Progenitor cell of endocrine pancreas (in vitro differentiated cells): ENCODE measurements at places on chromosomes 7 and 10. TPM values are rescaled to one million over a fixed set of nuclear protein-coding genes. Genes with fewer than 3 reads are reported as not detected.
A peak's percentile ranks its signal among the peaks of the same experiment; 100 is the strongest.

Gene OGA
- 138 and 148 TPM in 2 replicates for total RNA-seq

Gene STOX1
- 7.8 and 8.0 TPM in 2 replicates for total RNA-seq

Gene LMTK2
- 31.0 and 32.3 TPM in 2 replicates for total RNA-seq

Gene PPP1R9A
- 55.2 and 57.2 TPM in 2 replicates for total RNA-seq

Gene ERVW-1
- total RNA-seq, result not detected in 2 replicates

Gene ELN
- 0.26 and 0.33 TPM in 2 replicates for total RNA-seq

Gene TFEC
- total RNA-seq, result not detected in 2 replicates

Gene HOXA7
- 1.4 and 1.5 TPM in 2 replicates for total RNA-seq

Gene DNAH11
- total RNA-seq, result 1.0 and 1.6 TPM in 2 replicates

Gene TMEM243
- total RNA-seq, result 15.9 and 16.6 TPM in 2 replicates

- no peak overlapping the region for H3K4me3 ChIP-seq
- no peaks in the 10 kb centered on the region for H3K27me3 ChIP-seq
- no peak for DNase-seq
- H3K27ac ChIP-seq, result no peak overlapping the region
- H3K4me1 ChIP-seq, result peaks cover 3% of the 10 kb centered on the region
Measured at GRCh38 chr7:99459087-99459486, 6.9 kb downstream of the ATP5MF start.

GRCh38 chr7:85479918-85480643, 293.2 kb upstream of the SEMA3D start:
- no peaks in the 10 kb centered on the region for H3K4me1 ChIP-seq
- no peaks in the 10 kb centered on the region for H3K36me3 ChIP-seq
- H3K27ac ChIP-seq, result no peak overlapping the region
- no peak for DNase-seq
- H3K4me3 ChIP-seq, result no peak overlapping the region

GRCh38 chr10:6348096-6348874, 145.6 kb downstream of the PFKFB3 start:
- no peaks in the 10 kb centered on the region for H3K36me3 ChIP-seq
- no peaks in the 10 kb centered on the region for H3K27me3 ChIP-seq
- H3K4me3 ChIP-seq, result no peak overlapping the region
- no peak for DNase-seq
- no peak overlapping the region for H3K27ac ChIP-seq

DNA sequence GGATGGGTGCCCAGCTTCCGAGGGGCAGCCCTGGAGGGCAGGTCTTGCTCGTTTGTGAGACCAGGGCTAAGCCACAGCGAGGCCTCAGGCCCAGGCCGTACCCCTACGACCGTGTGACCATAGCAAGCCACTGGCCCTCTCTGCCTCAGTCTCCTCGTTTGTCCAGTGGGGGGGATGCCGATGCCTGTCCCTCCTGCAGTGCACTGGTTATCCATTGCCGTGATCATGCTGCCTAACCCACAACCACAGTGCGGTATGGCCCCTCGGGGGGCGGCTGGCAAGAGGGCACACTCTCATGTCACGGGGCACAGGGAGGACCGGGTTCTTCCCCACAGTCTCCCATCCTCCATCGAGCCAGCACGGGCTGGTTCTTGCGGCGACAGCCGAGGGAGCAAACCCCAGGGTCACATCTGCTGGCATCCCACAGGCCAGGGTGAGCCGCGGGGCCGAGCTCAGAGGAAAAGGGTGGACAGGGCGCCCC, 80.5 kb downstream of the ELFN1 start:
- H3K4me3 ChIP-seq, result no peak overlapping the region
- H3K27me3 ChIP-seq, result peaks cover 15% of the 10 kb centered on the region
- no peak for DNase-seq
- H3K36me3 ChIP-seq, result peaks cover 2% of the 10 kb centered on the region
- no peak overlapping the region for H3K27ac ChIP-seq
- H3K4me1 ChIP-seq, result no peaks in the 10 kb centered on the region

DNA sequence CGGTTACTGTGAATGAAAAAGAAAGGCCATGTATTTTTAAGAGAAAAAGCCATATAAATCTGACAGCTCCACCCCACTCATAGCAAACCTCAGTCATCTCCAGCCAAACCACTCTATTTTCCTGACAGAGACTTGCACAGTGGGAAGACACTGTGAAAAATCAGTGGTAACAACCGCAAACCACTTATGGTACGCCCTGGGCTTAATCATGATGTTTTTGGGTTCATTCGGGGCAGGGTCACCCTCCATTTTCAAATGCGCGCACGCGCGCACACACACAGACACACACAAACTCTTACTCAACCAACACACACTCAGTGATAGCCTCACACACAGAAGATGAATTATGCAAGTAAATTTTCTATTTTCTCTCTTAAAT, 82.1 kb upstream of the HPS1 start:
- no peak overlapping the region for H3K4me3 ChIP-seq
- no peaks in the 10 kb centered on the region for H3K36me3 ChIP-seq
- no peak for DNase-seq
- peaks cover 9% of the 10 kb centered on the region for H3K27me3 ChIP-seq

DNA sequence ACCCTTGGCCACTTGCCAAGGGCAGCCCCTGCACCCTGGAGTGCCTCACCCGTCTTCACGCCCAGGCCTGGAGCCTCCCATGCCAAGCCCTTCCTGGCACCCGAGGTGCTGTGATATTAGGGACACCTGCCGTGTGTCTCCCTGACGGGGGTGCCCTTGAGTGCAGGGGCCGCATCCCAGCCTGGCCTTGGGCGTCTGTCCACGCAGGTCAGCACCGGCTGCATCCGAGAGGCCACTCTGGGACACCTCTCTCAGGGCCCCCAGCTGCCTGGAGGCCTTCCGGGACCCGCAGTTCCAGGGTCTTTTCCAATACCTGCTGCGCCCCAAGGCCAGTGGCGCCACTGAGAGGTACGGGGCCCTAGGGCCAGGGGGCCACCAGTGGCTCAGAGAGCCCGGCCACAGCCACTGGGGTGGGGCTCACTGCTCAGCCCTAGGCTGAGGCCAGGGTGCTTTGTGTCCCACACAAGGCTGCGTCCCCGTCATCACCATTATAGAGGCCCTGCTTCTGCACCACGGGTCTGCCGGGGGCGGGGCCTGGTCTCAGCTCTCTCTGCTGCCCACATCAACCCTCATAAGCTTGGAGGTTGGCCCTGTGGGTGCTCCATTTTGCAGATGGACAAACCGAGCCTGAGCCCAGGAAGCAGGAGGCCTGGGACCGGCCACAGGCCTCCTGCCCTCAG, 12.7 kb downstream of the AP5Z1 start:
- H3K36me3 ChIP-seq, result peaks cover 6% of the 10 kb centered on the region
- no peak overlapping the region for H3K4me3 ChIP-seq
- H3K27me3 ChIP-seq, result no peaks in the 10 kb centered on the region
- no peak for DNase-seq
- no peak overlapping the region for H3K27ac ChIP-seq
- no peaks in the 10 kb centered on the region for H3K4me1 ChIP-seq

- no peak overlapping the region for H3K27ac ChIP-seq
- no peak for DNase-seq
- no peaks in the 10 kb centered on the region for H3K36me3 ChIP-seq
- peaks cover 56% of the 10 kb centered on the region for H3K27me3 ChIP-seq
Measured at GRCh38 chr7:44324481-44325200, 753 bp downstream of the CAMK2B start.

GRCh38 chr7:116339564-116339963, 129.2 kb downstream of the TES start:
- DNase-seq, result no peak
- H3K27ac ChIP-seq, result no peak overlapping the region
- peaks cover 5% of the 10 kb centered on the region for H3K27me3 ChIP-seq
- no peaks in the 10 kb centered on the region for H3K36me3 ChIP-seq
- H3K4me3 ChIP-seq, result no peak overlapping the region
- peaks cover 7% of the 10 kb centered on the region for H3K4me1 ChIP-seq

GRCh38 chr10:12564173-12564572, 214.8 kb downstream of the CAMK1D start:
- no peak overlapping the region for H3K4me3 ChIP-seq
- no peak overlapping the region for H3K27ac ChIP-seq
- no peaks in the 10 kb centered on the region for H3K4me1 ChIP-seq
- H3K36me3 ChIP-seq, result no peaks in the 10 kb centered on the region
- H3K27me3 ChIP-seq, result peaks cover 4% of the 10 kb centered on the region

DNA sequence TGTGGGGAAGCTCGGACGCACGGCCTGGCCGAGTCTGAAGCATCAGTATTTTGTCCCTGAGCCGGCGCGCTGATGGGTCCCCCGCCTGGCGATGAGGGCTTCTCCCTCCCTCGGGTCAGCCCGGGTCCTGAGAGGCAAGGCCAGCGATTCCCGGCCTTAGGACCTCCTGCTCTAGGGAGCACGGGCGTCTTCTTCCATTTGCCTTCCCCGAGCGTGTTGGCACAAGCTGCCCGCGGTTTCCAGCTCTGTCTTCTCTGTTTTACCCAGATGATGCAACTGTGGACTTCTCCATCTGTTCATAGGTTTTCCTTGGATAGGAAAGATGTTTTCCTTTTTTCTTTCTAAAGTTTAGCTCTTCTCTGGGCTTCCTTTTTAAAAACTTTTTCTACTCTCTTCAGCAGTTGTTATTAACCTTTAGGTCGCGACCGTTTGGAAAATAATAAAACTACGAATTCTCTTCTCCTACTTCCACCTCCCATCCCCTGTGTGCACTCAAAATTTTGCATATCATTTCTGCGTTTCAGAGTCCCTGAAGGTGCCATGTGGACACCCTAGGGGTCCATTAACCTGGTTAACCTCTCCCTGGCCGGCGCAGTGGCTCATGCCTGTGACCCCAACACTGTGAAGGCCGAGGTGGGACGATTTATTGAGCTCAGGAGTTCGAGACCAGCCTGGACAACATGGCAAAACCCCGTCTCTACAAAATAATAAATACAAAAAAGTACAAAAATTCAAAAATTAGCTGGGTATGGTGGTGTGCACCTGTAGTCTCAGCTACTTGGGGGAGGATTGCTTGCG, 1.4 kb upstream of the SLC25A28 start:
- peak; percentile 56 for DNase-seq
- peak overlapping the region; percentile 98 for H3K27ac ChIP-seq
- no peaks in the 10 kb centered on the region for H3K36me3 ChIP-seq
- peaks cover 20% of the 10 kb centered on the region for H3K4me1 ChIP-seq
- peaks cover 3% of the 10 kb centered on the region for H3K27me3 ChIP-seq
- peak overlapping the region; percentile 86 for H3K4me3 ChIP-seq

DNA sequence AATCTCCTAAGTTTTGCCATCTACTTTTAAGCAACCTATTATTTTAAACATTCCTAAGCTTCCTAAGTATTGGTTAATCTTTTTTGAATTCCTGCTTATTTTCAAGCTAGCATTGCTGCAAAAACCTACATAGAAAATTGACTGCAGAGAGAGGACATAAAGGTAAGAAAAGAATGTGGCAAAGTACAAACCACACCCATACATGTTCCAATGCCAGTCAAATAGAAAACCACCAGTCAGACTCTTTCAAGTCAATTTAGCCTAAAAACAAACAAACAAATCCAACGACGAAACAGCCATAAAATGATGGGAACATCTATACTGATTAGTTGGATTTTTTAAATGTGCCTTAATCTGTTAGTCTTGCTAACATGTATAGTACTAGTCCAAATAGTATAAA, 804.8 kb downstream of the GRM8 start:
- H3K4me3 ChIP-seq, result no peak overlapping the region
- DNase-seq, result no peak
- no peaks in the 10 kb centered on the region for H3K27me3 ChIP-seq
- peaks cover 15% of the 10 kb centered on the region for H3K4me1 ChIP-seq
- H3K27ac ChIP-seq, result no peak overlapping the region
- peaks cover 1% of the 10 kb centered on the region for H3K36me3 ChIP-seq

DNA sequence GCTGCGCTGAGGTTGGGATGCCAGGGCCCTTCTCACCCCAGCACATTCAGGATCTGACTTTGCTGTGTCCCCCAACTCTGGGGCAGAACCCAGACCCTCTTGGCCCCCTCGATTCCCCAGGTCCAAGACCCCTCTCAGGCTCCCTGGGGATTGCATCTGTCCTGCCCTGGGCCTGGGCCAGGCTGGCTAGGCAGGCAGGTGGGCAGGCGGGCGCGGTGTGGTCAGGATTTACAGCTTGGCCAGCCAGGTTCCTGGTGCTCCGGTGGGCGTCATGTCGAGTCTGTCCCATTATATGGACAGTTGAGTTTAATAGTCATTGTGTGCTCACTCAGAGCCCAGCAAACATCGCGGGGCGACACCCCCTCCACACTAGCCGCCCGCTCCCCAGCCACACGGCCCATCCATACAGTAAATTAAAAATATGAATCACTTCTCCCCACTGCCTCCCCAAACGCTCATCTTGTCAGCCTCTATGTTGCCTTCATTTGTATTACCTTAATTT, 23.5 kb downstream of the POLL start:
- H3K27me3 ChIP-seq, result peaks cover 57% of the 10 kb centered on the region
- no peak for DNase-seq
- H3K36me3 ChIP-seq, result no peaks in the 10 kb centered on the region

GRCh38 chr7:22550514-22551030, 50.6 kb upstream of the STEAP1B start:
- H3K4me3 ChIP-seq, result peak overlapping the region; percentile 85
- H3K27me3 ChIP-seq, result peaks cover 19% of the 10 kb centered on the region
- H3K27ac ChIP-seq, result no peak overlapping the region
- H3K36me3 ChIP-seq, result no peaks in the 10 kb centered on the region

GRCh38 chr10:87000491-87000890, 19.6 kb upstream of the FAM25A start:
- no peak overlapping the region for H3K27ac ChIP-seq
- no peak for DNase-seq
- H3K36me3 ChIP-seq, result no peaks in the 10 kb centered on the region
- H3K4me1 ChIP-seq, result no peaks in the 10 kb centered on the region
- no peak overlapping the region for H3K4me3 ChIP-seq

DNA sequence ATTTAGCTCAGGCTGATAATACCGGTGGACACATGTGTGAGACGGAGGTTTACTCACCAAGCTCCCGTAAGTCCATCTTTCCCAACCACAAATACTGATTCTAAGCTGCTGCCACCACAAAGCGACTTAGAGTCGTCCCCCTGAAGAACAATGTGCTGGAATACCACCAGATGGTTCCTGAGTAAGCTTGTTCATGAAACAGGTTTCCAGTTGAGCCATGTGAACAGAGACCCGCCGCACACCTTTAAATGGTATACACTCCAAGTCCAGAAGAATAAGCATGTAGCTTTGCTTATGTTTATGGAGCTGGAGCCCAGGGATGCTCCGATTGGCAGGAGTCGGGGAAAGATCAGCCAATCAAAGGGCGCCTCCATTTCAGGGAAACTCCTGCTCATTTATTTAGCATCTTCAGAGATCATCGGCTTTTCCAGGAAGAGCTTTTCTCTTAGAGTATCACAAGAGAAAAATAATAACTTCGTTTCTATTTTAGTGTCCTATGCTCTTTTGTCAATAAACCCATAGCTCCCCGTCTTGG, 261.6 kb upstream of the AOAH start:
- H3K4me3 ChIP-seq, result peak overlapping the region; percentile 57
- H3K4me1 ChIP-seq, result peaks cover 36% of the 10 kb centered on the region
- DNase-seq, result no peak

DNA sequence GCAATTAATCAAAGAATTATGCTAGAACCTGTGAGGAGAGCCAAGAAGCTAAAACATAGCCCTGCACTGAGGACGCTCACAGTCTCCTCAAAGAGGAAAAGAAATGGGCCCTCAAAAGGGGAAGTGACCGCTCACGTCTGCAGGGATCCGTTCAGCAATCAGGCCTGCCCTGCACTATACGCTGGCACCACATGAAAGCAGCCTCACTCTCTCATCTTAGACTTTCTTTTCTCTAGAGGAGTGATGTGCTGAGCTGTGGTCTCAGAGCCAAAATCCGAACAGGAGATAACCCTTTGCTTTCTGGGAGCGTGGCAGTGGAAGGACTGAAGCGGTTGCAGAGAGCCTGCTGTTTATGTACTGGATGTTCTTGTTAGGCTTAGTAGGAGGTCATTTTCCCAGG, 6.3 kb upstream of the IL2RA start:
- no peak overlapping the region for H3K4me3 ChIP-seq
- H3K27me3 ChIP-seq, result peaks cover 20% of the 10 kb centered on the region
- no peaks in the 10 kb centered on the region for H3K36me3 ChIP-seq
- no peak overlapping the region for H3K27ac ChIP-seq
